ENCODE measurements at places on chromosomes 6 and 20.

DNA sequence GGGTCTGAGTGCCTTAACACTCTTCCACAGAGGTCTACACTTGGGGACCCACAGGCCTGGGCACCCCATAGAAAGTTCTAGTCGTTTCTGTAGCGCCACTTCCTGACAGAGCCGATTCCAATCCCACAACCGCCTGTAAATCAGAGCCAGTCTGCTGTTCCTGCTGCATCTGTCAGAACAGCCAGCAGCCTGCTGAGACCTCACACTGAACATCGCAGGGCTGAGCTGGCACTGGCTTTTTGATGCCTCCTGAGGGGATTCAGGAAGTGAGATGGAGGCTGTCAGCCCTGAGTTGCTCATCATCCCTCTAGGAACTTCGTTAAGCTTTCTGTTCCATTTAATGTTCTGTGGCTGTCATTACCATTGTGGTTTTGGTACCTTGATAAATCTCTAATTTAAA is 48.9 kb downstream of the DCBLD1 start:
- DNase-seq: no peak

DNA sequence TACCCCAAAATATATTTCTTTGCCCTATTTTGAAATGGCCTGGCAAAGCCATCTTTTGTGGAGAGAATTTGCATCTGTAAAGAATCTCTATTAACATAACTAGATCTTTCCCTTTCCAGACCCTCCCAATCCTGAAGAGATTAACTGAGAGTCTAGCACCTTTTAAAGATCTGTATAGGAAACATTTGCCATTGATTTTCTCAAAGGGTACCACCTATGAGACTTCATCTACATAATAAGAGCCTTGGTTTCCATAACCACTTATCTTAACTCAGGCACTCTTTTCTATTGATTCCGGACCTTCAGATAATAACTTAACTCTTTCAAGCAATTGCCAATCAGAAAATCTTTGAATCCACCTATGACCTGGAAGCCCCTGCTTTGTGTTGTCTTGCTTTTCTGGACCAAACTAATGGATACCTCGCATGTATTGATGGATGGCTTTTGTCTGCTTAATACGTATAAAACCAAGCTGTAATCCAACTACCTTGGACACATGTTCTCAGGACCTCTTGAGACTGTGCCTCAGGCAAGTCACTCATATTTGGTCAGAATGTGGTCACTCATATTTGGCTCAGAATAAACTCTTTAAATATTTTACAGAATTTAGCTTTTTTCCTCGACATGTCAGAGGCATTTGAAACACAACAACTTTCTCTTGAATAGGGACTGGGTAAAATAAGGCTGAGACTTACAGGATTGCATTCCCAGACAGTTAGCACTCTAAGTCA is 31.4 kb downstream of the SLC22A2 start:
- DNase-seq: no peak

- no peak for DNase-seq
Measured at GRCh38 chr20:2509468-2509781, 710 bp upstream of the ZNF343 start.

DNA sequence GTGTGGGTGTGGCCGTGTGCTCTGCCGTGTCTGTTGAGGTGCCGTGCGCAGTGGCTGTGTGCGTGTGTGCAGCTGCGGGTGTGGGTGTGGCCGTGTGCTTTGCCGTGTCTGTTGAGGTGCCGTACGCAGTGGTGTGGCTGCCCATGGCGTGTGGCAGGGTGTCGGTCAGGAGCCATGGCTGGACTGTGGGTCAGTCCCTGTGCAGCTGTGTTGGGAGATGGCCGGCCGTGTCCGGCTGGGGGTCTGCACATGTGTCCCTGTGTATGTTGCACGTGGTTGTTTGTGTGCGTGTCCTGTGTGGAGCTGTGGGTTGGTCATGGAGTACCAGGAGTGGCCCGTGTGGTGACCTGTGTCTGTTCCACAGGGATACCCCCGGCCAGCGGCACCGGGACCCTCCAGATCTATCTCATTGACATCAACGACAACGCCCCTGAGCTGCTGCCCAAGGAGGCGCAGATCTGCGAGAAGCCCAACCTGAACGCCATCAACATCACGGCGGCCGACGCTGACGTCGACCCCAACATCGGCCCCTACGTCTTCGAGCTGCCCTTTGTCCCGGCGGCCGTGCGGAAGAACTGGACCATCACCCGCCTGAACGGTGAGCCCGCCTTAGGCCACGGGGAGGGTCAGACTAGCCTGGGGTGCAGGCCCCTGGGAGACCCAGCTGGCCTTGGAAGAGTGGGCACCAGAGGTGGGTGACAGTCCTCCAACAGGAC is 137.7 kb downstream of the TAF4 start:
- no peak for DNase-seq

- no peak for DNase-seq
Measured at GRCh38 chr6:163698086-163698485, 283.6 kb downstream of the QKI start.
